Spleen (tissue), 13 donors: ENCODE measurements at places on chromosomes 11 and 22. TPM values are rescaled to one million over a fixed set of nuclear protein-coding genes. Genes with fewer than 3 reads are reported as not detected.

Gene MPPED2
- polyA plus RNA-seq: 1.7 TPM

Gene P2RY2
- 1.2 TPM for polyA plus RNA-seq

Gene BCO2
- 4.8 TPM for polyA plus RNA-seq

DNA sequence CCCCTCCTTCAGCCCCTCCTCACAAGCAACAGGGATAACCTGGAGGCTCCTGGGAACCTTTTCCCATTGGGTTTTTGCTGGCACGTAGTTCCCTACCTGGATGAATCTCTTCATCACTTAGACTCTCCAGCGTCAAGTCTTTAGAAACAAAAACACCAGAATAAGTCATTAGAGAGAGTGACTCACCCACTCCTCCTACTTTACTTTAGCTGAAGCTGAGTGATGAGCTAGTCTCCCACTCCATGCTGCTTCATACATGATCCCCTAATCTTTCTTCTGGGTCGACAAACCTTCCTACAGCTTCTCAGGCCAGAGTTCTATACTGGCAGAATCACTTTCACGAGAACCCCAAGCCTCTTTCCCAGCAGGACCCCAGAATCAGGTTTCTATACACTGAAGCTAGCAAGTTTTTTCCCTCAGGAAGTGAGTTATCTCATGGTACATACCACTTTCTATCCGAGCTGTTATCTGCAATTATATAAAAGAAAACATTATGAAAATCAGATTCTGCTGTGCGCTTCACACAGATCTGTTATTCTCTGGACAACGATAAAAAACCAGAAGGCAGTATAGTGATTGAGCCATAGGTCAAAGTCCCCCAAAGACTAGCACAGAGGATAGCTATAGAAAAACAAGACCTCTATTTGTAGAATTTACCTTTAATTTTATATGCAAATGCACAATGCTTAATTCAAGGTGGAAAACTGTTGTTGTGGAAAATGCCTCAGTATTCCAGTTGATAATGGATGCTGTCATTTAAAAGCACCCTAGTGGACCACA is 18.7 kb downstream of the DRICH1 start:
- DNase-seq: no peak
- H3K27me3 ChIP-seq: no peaks in the 10 kb centered on the region
- no peaks in the 10 kb centered on the region for H3K4me1 ChIP-seq

DNA sequence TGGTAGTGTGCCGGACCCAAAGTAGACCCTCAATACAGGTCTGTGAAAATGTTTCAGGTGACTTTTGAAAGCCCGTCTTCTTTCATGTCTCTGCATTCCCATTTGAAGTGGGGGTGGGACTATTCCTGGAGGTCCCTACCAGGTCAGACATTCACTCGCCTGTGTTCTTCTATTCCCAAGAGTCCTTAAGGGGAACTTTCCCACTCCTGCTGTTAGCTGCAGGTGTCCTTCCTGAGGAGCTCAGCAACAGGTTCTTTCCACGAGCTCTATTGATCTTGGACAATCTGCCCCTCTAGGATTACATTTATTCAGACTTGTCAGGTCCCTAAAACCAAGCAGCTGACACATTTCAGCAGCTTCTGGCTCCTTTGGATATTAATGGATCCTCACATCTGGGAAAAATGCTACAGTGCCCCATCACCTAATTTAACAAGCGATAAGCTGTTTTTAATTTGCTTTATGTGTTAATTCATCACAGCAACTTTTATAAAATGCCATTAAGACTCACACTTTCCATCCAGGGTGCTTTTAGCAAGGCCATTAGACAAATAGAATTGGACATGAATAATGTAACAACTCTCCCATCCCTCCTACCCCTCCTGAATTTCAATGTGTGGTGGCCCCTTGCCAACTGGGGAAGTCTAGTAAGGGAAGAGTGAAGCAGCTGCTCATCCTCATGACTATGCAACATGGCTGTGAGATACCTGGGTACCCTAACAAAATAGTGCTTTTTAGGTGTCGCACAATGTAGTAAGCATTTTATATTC is 259.5 kb upstream of the CCDC90B start:
- no peak overlapping the region for H3K4me3 ChIP-seq
- no peaks in the 10 kb centered on the region for H3K27me3 ChIP-seq
- H3K4me1 ChIP-seq: no peaks in the 10 kb centered on the region
- H3K36me3 ChIP-seq: no peaks in the 10 kb centered on the region
- H3K27ac ChIP-seq: no peak overlapping the region

GRCh38 chr11:106961518-106961917 is 56.8 kb downstream of the GUCY1A2 start:
- no peaks in the 10 kb centered on the region for H3K36me3 ChIP-seq
- H3K4me3 ChIP-seq: no peak overlapping the region
- DNase-seq: no peak
- H3K27me3 ChIP-seq: no peaks in the 10 kb centered on the region
- no peak overlapping the region for H3K27ac ChIP-seq

- H3K27ac ChIP-seq: no peak overlapping the region
- no peaks in the 10 kb centered on the region for H3K4me1 ChIP-seq
- no peaks in the 10 kb centered on the region for H3K27me3 ChIP-seq
Observed at GRCh38 chr22:35218079-35218478, 39.2 kb upstream of the HMGXB4 start.

- H3K4me3 ChIP-seq: peak within 1 kb of the TSS; percentile 41
- peak; percentile 83 for DNase-seq
- H3K4me1 ChIP-seq: peaks cover 16% of the 10 kb centered on the region
- H3K27me3 ChIP-seq: no peaks in the 10 kb centered on the region
Observed at GRCh38 chr11:74466916-74467885, at the start of gene KCNE3. Gene KCNE3 (minus strand): TSS chr11:74467549. CDS start chr11:74457563, 9,986 bp downstream.

DNA sequence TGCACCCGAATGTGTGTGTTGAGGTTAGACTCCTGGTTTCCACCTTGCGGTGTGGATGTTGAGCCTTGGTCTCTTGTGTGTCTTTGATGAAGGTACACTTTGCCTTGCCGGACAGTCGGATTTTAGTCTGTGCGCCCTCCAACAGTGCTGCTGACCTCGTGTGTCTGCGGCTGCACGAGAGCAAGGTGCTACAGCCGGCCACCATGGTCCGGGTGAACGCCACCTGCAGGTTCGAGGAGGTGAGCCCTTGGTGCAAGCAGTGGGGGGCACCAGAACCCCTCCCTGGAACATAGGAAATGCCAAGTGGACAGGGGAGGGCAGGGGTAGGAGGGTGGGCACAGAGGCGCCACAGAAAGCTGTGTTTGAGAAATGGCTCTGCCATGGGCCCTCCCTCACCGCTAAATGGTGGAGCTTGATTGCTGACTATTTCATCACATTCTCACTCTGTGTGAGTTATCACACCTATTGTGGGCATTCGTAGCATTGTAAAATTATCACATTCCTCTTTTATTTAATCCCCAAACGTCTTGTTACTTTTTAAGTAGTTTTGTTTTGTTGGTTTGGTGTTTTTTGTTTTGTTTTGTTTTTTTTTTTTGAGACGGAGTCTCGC is 26.4 kb upstream of the PANX2 start:
- peaks cover 11% of the 10 kb centered on the region for H3K4me1 ChIP-seq
- no peaks in the 10 kb centered on the region for H3K27me3 ChIP-seq
- no peaks in the 10 kb centered on the region for H3K36me3 ChIP-seq
- H3K4me3 ChIP-seq: no peak overlapping the region

DNA sequence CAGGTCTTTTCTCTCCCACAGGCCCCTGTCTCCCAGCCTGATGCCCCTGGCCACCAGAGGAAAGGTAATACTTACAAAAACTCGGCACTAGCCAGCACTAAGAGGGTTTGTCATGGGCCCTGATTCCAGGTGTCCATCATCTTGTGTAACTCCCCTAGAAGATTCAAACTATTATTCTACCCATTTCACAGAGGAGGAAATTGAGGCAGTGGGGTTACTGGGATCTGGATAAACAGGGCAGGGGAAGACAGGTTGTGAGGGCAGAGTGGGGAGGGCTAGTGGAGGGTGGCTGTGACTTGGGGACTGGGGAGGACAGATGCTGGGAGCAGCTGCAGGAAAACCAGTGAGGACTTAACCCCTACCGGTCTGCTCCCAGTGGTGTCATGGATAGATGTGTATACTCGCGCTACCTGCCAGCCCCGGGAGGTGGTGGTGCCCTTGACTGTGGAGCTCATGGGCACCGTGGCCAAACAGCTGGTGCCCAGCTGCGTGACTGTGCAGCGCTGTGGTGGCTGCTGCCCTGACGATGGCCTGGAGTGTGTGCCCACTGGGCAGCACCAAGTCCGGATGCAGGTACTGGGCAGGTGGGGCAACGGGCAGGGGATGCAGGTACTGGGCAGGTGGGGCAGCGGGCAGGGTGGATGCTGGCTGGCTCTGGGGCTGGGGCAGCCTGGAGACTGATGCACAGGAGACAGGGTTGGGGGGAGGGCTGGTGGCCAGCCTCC is 1.2 kb downstream of the VEGFB start:
- H3K27me3 ChIP-seq: no peaks in the 10 kb centered on the region
- peak overlapping the region; percentile 89 for H3K27ac ChIP-seq
- peaks cover 86% of the 10 kb centered on the region for H3K4me1 ChIP-seq
- peak overlapping the region; percentile 67 for H3K4me3 ChIP-seq
- peak; percentile 81 for DNase-seq

- no peaks in the 10 kb centered on the region for H3K27me3 ChIP-seq
- H3K4me3 ChIP-seq: no peak overlapping the region
- no peak for DNase-seq
- no peak overlapping the region for H3K27ac ChIP-seq
Observed at GRCh38 chr22:17797721-17798559, 23.7 kb upstream of the BID start.

DNA sequence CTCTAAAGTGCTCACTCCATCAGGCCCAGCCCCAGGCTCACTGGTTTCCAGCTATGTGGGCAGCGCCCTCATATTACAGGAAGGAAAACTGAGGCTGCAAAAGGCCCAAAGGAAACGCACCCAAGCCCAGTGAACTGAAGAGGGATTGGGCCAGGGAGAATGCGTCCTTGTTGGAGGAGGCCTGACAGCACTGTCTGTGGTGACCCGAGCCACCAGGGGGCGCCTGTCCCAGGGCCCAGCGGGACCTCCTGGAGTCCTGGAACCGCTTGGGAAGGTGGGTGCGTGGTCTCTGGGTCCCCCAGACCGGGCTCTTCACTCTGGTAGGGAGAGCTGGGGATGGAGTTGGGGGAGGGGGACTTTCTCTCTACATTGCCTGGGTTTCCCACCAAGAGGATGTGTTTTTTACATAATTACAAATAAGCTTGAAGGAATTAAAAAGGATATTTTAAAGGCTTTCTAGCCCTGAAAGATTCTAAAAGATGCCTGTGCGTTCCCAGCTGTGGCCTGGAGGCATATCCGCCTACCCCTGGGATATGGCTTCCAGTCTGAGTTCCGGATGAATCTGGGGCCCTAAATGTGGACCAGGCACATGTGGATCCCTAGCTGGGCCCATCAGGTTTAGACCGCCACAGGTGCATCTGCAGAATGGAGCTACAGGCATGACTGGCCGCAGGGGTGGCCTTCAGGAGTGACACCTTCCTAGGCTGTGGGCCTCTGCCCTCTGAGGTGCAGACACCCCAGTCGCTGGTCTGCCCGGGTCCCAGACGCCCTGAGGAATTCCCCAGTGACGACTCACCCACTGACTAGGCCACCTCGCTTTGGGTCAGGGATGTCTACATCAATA is 4.2 kb downstream of the SPI1 start:
- peak overlapping the region; percentile 54 for H3K27ac ChIP-seq
- H3K4me3 ChIP-seq: no peak overlapping the region
- H3K4me1 ChIP-seq: peaks cover 18% of the 10 kb centered on the region
- peak; percentile 96 for DNase-seq
